Upper lobe of left lung (tissue), 6 donors: ENCODE measurements at places on chromosomes 7 and 10.

GRCh38 chr10:80684259-80684658 lies 146.6 kb downstream of the SH2D4B start:
- no peak for DNase-seq

GRCh38 chr7:93359520-93360198 lies 127.5 kb downstream of the VPS50 start:
- no peak for DNase-seq

DNA sequence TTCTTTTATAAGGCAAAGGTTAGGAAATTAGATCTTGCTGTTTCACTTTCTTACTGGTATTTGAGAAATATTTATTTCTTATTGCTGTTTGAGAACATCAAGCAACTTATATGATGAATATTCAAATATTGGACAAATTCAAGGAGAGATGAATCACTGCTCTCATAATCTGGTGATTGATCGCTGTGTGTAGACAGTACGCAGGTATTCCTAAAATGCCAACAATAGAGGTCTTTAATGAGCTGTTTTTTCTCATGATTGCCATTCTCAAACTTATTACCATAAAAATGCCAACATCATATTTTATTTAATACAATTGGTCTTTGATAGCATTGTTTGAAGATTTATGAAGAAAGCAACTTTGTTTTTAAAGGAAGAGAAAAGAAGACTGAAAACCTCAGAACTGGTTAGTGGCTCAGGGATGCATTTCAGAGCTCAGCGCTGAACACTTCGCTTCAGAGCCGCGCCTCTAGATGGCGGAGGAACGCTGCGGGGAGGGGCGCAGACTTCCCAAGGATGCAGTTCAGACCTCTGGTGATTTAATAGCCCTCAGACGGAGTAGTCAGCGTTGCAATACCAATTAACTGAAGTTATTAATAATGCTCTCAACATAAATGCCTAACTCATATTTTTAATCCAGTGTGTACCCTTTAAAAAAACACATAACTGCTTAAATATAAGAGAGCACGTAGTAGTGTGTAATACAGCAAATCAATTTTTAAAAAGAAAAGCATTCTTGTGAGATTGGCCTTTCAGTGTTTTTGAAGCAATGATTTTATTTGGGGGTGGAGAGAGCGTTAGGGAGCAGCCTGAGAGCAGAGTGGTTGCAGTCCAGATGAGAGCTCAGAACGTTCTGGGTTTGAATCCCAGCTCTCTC lies 38.5 kb upstream of the STEAP4 start:
- DNase-seq: peak; percentile 62

- peak; percentile 99 for DNase-seq
Measured at GRCh38 chr7:77798394-77799077, at the start of the genes PHTF2 and TMEM60. PHTF2 (plus strand) TSS chr7:77798773. TMEM60 (minus strand) TSS chr7:77798434; CDS start chr7:77794373, 4,061 bp downstream.

DNA sequence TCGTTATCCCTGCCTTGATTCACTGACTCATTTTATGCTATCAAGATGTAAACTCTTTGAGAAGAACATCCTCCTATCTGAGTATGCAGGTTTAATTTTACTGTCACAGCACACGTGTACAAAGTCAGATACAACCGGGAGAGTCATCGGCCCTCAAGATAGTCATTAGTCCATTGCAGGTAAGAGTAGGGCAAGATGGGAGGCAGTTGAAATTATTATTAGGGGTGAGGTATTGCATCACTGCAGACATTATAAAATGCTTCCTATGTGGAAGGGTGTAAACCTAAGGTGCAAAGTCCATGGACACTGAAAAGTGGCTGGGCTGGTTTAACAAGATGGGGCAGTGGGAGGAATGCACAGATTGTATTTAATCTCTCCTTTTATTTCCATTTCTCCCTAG lies 113.7 kb downstream of the ARL4A start:
- DNase-seq: no peak

DNA sequence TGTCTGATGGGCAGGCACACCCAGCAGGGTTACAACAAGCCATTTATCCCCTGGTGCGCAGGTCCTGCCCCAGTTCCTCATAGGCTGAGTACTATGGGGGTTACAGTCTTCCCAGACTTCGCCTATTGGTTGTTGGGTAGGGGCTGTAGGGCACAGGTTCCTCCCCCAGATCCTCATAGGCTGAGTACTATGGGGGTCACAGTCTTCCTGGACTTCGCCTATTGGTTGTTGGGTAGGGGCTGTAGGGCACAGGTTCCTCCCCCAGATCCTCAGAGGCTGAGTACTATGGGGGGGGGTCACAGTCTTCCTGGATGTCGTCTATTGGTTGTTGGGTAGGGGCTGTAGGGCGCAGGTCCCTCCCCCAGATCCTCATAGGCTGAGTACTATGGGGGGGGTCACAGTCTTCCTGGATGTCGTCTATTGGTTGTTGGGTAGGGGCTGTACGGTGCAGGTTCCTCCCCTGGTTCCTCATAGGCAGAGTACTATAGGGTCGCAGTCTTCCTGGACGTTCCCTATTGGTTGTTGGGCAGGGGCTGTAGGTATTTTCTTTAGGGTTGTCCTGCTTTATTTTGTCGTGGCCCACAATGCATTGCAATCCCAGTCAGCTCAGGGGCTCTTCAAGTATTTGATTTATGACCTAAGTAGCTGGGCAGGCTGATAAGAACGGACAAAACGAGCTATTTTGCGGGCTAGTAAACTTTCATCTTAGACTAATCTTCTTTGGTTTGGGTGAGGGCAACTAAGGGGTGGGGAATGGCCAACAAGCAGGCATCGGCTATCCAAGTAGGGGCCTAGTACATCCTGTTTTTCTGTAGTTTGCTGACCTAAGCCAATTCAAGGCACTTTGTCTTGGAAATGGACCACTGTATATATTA lies 3.4 kb downstream of the LRRC27 start:
- no peak for DNase-seq

GRCh38 chr7:92963566-92963965 lies 127.2 kb upstream of the CDK6 start:
- no peak for DNase-seq

GRCh38 chr10:99610221-99610620 lies 10.0 kb downstream of the SLC25A28 start:
- DNase-seq: no peak

DNA sequence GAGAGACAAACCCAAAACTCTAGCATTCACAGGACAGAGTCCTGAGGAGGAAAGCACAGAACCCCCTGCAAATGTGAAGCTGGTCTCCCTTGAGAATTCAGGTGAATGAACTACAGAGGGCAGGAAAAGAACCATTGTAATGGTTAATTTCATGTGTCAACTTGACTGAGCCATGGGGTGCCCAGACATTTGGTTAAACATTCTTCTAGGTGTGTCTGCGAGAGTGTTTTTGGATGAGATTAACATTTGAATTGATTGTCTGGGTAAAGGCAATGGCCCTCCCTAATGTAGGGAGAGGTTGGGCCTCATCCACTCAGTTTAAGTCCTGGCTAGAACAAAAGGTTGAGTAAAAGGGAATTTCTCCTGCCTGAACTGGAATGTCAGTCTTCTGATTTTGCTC lies 15.7 kb upstream of the CDK1 start:
- no peak for DNase-seq

DNA sequence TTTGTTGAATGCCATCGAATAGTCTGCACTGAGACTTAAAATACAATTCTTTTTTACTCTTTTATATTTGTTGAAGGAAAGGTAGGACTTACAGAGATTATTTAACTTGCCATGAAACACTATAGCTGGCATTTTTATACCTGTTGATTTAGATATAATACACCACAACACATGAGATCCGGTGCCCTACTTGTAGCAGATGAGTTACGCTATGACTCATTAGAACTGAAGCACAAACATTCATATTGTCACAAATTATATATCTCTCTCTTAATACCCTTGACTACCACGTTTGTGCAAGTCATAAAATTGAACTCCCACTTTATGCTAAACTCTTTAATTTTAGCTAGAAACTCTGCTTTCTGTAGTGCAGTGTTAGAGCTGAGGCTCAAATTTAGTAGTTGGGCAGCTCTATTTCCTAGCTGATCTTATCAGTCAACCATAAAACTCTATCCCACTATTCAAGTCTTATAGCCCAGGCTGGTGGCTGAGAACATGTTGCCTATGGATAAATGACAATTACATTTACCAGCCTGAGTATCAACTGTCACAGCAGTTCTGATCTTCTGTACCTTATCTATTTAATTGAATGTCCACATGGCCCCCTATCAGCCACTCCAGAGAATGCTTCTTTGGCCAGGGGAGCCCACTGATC lies 137.4 kb upstream of the SEMA3D start:
- no peak for DNase-seq

DNA sequence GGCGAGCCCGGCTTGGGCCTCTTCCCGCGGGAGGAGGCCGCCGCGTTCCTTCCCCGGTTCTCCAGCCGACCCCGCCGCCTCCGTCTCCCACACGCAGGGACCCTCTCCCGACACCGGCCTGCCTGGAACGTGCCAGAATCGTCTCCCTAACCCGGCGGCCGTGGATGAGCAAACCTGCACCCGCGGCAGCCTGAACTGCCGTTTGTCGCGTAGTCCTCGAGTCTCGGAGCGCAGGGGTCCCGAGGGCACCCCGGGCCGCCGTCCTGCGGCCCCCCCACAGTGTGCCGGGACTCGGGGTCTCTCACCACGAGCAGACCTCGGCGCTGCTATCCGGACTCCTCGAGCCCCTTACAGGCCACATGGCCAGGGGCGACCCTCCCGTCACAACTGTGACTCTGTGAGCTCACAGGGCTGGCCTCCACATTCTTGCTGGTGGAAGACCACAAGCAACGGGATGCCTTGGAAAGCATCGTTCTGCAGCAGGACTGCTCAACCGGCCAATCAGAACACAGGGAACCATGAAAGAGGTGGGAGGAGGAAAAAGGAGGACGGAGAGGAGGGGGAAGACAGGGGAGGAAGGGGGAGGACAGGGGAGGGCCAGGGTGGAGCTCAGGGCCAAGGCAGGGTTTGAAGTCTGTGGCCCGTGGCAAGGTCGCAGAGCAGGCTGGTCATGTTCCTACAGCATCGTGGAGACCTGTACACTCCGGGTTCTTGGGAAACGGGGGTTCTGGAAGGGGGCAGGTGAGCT lies 276.9 kb downstream of the DNAJB6 start:
- no peak for DNase-seq

- DNase-seq: no peak
Measured at GRCh38 chr7:129144834-129145668, 544 bp downstream of the TSPAN33 start.

DNA sequence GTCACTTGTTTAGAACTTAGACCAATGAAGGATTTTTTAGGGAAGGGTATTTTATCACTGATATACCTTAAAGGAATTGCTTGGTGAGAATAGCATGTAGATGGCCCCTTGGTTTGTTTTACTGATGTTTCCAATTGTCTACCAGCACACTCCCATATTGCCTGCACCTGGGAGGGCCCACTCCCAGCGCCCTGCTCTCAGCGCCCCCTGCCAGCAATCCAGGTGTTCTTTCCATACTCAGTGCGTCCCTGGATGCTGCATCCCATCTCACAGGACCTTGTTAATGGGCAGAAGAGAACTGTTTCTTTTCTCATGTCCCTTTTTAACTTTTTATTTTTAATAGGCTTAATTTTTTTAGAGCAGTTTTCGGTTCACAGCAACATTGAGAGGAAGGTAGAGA lies 24.1 kb upstream of the SFRP5 start:
- DNase-seq: no peak

DNA sequence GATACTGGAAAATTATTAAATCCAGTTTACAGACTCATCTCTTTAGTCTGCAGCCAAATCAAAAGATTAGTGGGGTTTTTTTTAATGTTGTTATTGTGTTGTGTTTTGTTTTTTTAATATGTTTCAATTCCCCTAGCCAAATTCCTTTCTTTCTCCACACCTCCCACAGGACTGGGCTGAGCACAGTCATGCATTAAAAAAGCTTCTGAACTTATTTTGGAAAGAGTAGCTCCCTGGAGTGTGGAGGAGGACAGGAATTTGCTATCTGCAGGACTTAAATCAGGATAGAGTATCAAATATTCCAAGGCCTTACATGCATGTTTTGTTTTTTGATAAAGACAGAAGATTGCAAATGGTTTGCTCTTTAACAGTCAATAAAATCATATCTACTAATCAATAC lies 90.7 kb downstream of the GNAI1 start:
- DNase-seq: no peak

DNA sequence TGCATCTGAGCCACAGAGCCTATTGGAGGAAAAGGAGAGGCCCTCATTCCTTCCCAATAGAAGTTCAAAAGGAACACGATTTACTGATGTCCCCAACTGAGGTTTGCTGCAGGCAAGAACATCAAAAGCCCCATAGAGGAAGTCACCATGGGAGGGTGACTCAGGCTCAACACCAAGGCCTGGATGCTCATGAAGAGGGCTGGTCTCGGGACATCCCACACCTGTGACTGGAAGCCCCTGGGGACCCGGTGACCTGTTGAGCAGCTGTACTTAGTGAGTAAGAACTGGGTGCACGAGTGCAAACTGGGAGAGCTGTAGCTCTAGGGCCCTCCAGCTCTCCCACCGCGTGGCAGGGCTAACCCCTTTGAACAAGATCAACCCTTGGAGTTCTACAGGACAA lies 38.0 kb downstream of the CYTH3 start:
- no peak for DNase-seq

- no peak for DNase-seq
Measured at GRCh38 chr7:105643384-105643783, 62.1 kb upstream of the EFCAB10 start.

DNA sequence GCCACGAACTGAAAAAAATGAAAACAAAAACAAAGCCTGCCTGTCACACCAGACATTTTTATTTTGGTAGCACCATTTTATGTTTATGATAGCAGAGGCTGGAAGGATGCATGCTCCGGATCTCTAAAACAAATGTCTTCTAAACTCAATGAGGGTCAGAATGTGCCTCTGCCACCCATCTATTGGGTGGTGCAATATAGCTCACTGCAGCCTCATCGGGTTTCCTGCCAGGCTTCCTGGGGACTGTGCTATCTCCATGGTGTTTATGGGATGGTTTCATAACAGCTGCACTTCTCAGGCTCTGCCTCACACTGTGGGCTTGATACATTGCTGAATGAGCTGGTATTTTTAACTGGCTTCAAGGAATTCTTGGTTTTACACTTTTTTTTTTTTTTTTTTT lies 94.4 kb downstream of the ITIH5 start:
- DNase-seq: peak; percentile 32

- DNase-seq: no peak
Measured at GRCh38 chr10:131221632-131222277, 89.8 kb downstream of the TCERG1L start.

GRCh38 chr10:128345353-128345752 lies 219.1 kb upstream of the MKI67 start:
- no peak for DNase-seq

GRCh38 chr10:33897291-33897752 lies 562.9 kb upstream of the NRP1 start:
- DNase-seq: no peak

GRCh38 chr10:119517235-119518141 lies 25.0 kb downstream of the RGS10 start:
- DNase-seq: peak; percentile 68

DNA sequence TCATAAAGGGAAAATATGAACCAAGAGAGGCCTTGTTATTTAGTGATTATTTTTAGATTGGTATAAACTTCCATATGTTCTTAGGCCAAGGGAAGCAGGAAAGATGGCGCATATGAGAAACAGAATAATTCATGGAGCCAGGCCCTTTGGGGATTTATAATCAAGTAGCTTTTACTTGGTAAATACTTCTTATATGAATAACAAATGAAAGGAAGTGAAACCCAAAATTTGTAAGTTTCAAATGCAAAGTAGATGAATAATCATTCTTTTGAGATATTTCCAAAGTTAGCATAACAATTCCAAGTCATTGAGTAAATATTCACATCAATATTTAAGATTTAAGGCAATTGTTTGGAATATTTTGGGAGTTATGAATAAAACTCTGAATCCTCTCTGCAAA lies 13.9 kb upstream of the OPTN start:
- DNase-seq: no peak
